ENCODE measurements at places on chromosomes 12 and 14.

DNA sequence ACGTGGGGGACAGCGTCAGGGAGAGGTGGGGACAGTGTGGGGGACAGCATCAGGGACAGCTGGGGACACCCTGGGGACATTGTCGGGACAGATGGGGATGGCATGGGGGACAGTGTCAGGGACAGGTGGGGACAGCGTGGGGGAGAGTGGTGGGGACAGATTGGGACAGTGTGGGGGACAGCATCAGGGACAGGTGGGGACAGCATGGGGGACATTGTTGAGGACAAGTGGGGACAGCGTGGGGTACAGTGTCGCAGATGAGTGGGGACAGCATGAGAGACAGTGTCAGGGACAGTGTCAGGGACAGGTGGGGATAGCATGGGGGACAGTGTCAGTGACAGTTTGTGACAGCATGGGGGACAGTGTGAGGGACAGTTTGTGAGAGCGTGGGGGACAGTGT lies 240.9 kb downstream of the TMEM121 start:
- DNase-seq, result no peak

DNA sequence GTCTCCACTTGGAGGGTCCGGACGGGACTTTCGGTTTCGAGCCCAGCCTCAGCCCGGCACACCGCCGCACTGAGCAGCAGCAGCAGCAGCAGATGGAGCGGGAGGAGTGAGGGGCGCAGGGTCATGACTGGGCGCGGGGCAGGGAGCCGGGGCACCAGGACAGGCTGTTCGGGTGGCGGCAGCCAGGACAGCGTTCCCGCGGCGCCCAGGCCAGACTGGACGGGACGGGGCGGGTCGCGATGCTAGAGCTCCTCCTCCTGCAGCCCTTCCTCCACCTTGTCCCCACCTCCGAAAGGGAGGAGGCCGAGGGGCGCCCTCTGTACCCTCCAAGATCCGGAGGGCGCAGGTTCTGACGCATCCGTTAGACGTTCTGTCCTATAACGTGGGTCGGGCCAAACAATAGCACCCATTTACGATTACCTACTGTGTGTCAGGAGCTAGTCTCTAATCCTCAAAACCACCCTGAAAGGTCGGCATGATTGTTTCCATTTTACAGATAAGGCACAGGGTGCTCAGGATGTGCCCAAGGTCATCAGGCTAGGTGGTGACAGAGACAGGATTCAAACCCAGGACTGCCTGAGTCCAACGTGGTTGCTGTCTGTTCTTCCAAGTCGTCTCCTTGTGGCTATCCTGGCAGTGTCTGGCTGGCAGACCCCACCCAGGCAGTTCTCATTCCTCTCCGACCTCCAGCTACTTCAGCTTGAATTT lies at the start of gene FKBP11:
Gene FKBP11 (minus strand): TSS at position 189 of the 708 bp plus-strand sequence. CDS start 64 bp downstream, at position 125.
- DNase-seq, result no peak

- DNase-seq, result no peak
Measured at GRCh38 chr12:11227373-11227772, 40.6 kb upstream of the TAS2R42 start.

- DNase-seq, result no peak
Measured at GRCh38 chr14:99675382-99675835, 8.7 kb upstream of the CYP46A1 start.

GRCh38 chr14:92635031-92635430 lies 113.4 kb downstream of the LGMN start:
- DNase-seq, result no peak

DNA sequence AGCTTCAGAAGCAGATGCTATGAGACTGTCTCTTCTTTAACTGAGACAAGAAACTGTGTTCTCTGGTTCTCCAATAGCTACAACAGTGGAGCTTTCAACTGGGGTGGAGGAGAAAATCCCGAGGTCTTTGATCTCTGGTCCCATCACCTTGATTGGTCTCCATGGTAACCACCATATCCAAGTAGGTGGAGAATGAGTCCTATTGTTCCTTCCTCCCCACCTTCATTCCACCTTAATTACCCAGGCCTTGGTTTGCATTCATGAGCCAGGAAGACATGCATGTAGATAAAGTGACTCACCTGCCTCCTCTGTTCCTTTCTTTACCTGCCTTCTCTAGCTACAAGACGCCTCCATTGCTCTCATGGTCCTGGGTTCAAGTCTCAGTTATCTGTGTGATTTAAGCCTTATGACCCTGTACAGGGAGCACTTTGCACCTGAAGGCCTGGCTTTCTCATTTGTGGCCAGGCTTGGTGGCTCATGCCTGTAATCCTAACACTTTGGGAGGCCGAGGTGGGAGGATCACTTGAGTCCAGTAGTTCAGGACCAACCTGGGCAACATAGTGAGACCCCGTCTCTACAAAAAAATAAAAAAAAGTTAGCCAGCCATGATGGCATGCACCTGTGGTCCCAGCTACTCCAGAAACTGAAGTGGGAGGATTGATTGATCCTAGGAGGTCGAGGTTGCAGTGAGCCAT lies 157.7 kb upstream of the TBX3 start:
- no peak for DNase-seq

GRCh38 chr12:26791301-26791791 lies 41.6 kb downstream of the ITPR2 start:
- DNase-seq, result peak; percentile 90

- no peak for DNase-seq
Measured at GRCh38 chr14:88823968-88824313, 510 bp upstream of the TTC8 start.

DNA sequence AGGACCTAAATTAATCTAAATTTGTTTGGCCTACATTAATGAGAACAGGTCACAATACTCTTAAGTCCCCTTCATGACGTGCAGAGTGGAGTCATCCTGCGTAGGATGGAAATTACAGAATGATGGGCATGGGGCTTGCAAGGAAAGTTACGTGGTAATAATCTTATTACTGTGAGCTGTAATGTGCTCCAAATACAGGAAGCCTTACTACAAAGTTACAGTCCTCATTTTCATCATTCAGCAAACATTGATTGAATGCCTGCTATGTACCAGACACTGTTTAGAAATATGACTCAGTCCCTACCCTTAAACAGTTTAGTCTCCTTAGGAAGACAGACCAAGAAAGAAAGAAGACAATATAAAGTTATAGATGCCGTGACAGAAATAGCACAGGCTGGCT lies 9.4 kb downstream of the HIGD1C start:
- no peak for DNase-seq

DNA sequence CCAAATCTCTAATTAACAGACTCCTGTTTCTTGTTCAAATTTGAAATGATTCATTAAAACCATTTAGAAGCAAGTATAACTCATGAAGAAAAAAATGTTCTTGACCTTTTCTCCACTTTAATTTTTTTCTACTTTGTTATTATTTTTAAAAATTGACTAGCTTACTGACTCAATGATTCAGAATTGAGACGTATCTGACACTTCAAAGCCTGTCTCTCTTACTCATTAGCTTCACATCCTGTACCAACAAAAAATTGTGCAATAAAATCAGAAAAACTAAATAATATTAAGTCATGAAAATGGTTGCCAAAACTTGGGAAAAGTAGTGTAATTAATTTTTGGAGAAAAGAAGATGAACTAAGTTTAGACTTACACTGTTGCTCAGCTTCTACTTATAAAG lies 331.2 kb downstream of the SLC16A7 start:
- no peak for DNase-seq

DNA sequence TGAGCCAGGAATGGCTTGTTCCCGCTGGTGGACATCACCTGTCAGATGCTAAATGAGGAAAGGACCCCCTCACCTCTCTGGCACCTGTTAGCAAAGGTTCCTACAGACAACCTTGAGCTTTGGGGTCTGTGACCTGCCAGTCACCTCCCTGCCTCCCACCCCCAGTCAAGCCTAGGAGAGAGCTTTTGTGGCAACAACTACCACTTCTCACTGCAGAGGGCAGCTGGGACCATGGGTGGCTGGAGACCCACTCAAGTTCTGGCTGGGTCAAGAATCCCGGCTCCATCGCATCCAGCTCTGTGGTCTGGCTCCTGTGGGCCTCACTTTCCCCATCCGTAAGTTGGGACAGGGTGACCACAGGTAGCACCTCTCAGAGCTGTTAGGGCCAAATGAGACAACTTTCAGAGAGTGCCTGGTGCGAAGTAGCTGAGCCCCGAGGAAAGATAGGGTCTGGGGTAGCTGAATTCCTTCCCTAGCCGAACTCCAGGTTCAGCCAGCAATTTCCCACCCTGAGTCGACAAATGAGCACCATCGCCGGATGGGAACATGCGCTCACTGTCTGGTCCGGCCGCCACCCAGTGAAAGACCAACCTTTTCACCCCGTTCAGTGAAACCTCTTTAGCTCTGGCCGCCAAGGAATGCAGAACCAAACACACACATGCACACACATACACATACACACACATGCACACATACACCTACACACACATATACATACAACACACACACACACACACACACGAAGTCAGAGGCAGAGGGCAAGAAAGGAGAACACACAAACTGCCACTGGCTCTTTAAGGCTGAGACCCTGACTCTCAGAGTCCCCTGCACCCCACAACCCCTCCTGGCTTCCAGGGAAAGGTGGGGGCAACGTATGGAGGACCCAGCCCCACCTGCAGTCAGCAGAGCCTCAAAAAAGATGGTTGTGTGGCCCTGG lies 1.9 kb downstream of the TMEM119 start:
- DNase-seq, result no peak

GRCh38 chr14:100100032-100100703 lies 34.9 kb downstream of the EVL start:
- DNase-seq, result no peak

GRCh38 chr14:89986462-89987160 lies 30.9 kb downstream of the TDP1 start:
- DNase-seq, result no peak

DNA sequence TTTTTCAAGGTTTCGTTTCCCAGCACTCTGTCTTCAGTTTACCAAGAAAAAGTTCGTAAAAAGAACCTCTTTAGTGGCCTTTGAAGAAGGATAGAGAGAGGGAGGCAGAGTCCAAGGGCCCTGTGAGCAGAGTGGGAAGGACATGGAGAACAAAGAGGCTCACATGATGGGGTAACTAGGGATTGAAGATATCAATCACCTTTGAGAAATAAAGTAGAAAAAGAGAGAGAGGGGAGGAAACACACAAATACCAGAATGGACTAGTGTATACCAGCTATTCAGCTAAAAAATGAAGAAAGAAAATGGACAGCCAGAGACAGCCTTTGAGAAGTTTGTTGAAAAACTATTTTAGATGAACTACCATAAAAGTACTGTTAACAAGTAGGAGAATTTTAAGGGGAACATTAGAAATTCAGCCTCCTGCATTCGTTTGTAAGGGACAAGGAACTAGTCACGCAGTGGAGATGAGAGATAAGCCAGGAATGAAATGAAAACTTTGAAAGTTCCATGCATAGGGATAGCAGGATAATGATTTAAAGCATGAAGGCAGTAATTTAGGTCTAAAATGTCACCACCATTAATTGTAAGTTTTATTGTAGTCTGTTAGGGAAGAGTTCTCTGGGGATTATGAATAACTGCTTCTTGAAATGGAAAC lies 82.1 kb downstream of the SPTSSA start:
- DNase-seq, result no peak

GRCh38 chr14:90732139-90732538 lies 84.1 kb downstream of the TTC7B start:
- peak; percentile 89 for DNase-seq

DNA sequence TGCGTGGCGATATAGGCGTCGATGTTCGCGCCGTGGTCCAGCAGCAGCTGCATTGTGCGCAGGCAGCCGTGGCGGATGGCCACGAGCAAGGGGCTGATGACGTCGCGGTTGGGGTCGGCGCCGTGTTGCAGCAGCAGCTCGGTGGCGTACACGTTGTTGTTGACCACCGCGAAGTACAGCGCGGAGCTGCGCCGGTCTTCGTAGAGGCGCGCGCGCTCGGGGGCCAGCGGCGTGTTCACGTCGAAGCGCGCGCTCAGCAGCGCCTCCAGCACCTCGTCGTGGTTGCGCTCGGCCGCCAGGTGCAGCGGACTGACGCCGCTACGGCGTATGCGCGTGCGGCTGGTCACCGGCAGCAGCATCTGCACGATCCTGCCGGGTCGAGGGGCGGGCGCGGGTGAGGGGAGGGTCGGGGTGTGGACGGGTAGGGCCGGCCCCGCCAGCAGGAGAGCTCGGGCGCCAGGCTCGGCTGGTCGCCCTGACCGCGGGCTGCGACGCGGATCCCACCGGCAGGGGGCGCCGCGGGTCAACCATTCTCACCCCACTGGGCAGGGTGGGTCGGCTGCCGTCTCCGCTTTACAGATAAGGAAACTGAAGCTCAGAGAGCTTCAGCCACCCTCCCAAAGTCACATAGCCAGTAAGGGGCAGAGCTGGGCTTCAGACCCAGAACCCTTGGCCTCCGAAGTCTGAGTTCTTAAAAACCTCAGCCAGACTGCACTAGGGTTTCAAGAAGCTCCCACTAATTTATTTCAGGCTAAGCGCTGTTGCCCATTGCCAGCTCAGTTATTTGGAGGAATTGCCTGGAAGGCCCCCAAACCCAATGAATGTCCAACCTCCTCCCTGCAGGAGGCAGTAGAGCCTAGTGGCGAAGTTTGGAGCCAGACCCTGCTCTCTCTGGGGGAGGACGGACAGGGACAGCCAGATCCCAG lies 12.4 kb downstream of the FAM181A start:
- peak; percentile 60 for DNase-seq

GRCh38 chr12:12115514-12115913 lies 44.8 kb downstream of the BCL2L14 start:
- no peak for DNase-seq

- no peak for DNase-seq
Measured at GRCh38 chr12:46574847-46575246, 202.3 kb upstream of the SLC38A2 start.

DNA sequence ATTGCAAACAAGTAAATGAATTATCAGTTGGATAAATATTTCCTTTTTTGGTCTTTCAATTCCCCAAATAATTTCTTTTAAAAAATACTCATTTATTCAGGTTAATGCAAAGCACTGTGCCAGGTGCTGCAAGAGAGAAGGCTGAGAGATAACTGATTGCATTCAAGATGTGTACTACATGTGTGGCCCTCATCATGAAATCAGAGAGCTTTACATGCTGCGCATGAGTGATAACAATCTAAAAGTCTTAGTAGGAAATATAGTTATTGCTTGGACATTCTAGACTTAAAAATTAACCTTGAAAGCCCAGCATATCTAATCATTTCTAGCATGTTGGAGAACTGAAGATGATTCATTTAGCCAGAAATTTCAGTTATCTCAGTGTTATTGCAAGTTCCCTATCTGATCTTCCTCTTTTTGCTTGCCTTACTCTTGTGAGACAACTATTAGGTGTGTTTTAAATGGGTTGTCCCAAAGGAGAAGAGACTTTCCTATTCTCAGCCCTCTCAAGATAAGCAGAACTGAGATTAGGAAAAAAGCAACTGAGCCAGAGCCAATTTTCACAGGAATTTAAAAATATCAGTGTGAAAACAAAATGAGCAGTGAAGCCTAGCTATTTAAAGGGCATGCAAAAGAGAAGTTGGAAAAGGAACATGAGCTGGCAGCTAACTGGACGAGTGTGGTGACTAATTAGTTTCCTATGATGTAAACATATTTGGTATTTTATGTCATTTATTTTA lies 60.9 kb downstream of the PLEKHA5 start:
- peak; percentile 53 for DNase-seq

DNA sequence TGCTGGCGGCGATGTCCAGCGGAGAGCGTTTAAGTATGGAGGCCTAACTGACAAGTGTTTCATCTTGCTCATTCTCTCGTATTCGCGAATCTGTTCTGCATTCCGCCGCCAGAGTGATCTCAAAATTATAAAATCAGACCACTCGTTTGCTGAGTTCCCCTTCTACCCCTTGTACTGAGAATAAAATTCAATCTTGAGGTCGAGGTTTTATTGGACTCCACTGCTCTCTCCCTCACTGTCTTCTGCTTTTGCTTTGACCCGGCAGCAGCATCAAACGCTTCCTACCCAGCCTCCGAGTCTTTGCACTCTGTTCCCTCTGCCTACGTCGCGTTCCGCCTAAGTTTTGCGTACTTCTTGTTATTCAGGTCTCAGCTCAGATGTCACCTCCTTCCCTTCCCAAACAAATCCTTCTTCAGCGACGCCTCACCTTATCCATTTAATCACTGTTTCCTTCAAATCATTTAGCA lies 462 bp downstream of the KNTC1 start:
- peak; percentile 38 for DNase-seq
